CD8-positive, alpha-beta memory T cell (primary cell): ENCODE measurements at places on chromosomes 4 and X. TPM values are rescaled to one million over a fixed set of nuclear protein-coding genes. Genes with fewer than 3 reads are reported as not detected.

DNA sequence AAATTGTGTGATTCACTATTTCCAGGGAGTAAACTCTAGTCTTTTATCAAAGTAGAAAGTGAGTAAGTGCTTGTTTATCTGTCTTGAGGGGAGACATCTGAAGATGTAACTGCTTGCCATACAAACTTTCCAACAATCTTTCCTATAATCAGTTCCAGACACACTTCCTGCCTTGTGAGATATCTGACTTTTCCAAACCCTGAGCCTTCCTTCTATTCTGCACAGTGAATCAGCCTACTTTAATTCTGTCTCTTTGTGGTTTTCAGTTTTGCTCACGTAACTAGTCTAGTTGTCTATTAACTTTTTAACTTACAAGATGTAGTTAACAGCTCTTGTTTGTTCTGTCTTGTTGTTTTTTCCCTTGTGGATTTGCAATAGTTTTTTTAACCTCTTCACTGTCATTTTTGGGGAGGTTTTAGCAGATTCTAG, 947.8 kb downstream of the C4orf33 start:
- H3K4me3 ChIP-seq: no peak overlapping the region
- H3K36me3 ChIP-seq: no peaks in the 10 kb centered on the region
- DNase-seq: no peak
- H3K27ac ChIP-seq: no peak overlapping the region

DNA sequence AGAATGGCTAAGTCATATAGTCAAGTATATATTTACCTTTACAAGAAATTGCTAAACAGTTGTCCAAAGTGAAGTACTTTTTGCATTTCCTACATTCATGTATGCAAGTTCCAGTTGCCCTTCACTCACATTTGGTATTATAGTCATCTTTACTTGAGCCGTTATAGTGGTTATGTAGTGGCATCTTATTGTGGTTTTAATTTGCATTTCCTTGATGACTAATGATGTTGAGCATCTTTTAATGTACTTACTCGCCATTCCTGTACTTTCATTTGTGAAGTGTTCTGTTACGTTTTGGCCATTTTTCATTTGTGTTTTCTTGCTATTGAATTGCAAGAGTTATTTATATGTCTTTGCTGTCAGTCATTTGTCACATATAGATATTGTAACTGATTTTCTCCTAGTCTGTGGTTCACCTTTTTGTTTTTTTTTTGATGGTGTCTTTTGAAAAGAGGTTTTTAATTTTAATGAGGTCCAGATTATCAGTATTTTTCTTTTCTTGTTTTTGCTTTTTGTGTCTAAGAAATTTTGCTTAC, 27.6 kb downstream of the ARFIP1 start:
- H3K36me3 ChIP-seq: no peaks in the 10 kb centered on the region
- no peaks in the 10 kb centered on the region for H3K4me1 ChIP-seq
- H3K27ac ChIP-seq: no peak overlapping the region
- no peak overlapping the region for H3K4me3 ChIP-seq
- DNase-seq: no peak

GRCh38 chrX:9786798-9787635, 788 bp downstream of the SHROOM2 start:
- H3K4me1 ChIP-seq: no peaks in the 10 kb centered on the region
- no peak for DNase-seq
- no peaks in the 10 kb centered on the region for H3K27me3 ChIP-seq
- no peak overlapping the region for H3K27ac ChIP-seq
- H3K4me3 ChIP-seq: no peak overlapping the region

DNA sequence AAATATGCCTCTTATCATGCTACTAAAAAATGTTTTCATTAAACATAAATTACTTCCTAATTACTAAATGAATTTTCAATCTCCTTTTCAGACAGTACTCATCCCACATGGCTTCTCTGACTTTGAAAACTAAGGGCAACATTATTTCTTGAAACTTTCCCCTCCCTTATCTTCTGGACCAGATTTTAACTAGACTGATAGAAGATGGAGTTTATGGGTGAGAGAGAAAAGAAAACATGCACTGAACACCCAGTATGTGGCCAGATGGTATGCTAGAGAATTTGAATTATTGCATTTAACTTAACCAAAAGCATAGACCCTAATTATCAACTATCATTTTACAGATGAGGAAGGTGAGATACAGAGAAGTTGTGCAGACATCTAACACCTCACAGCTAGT, 16.8 kb downstream of the CNOT6L start:
- H3K4me1 ChIP-seq: peaks cover 70% of the 10 kb centered on the region
- no peak overlapping the region for H3K27ac ChIP-seq
- no peak overlapping the region for H3K4me3 ChIP-seq
- no peak for DNase-seq
- H3K27me3 ChIP-seq: no peaks in the 10 kb centered on the region

Gene SH3RF1
- 1.4 TPM for total RNA-seq
